Esophagus muscularis mucosa (tissue), 4 donors: ENCODE measurements at places on chromosomes 3 and 15. TPM values are rescaled to one million over a fixed set of nuclear protein-coding genes. Genes with fewer than 3 reads are reported as not detected.

- DNase-seq, result no peak
Observed at GRCh38 chr3:152339881-152340505, 71.3 kb downstream of the MBNL1 start.

- no peak for DNase-seq
Observed at GRCh38 chr3:189688262-189688661, 57.1 kb downstream of the TP63 start.

GRCh38 chr15:27743638-27744037, 355.5 kb downstream of the OCA2 start:
- DNase-seq, result peak; percentile 53

Gene GOLGA8J
- not detected for total RNA-seq

DNA sequence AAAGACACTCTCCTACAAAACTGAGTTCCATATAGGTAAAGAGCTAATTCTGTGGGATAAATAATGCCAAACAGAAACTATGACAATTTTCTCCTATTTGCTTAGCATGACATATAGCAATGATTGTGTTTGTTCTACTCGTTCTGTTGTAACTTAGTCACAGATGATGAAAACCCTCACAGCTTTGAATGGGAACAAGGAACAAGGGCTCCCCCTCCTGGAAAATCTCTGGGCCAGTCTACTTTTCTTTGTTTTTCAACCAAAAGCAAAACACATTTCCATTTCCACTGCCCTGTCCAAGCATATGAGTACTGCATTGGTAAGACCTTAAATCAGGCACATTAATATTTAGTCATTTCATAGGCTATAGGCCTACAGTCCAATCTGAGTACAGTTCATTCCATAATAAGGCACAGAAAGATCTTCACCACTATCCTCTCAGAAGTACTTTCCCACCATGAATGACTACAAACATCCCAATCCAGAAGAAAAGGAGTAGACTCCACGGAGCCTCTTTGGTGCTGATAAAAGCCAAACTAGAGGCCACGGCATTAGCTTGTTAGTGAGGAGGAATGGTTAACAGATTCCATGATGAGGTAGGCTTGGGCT, 67.1 kb downstream of the ATP8B4 start:
- DNase-seq, result no peak

Gene MNS1
- total RNA-seq, result 0.66 TPM

DNA sequence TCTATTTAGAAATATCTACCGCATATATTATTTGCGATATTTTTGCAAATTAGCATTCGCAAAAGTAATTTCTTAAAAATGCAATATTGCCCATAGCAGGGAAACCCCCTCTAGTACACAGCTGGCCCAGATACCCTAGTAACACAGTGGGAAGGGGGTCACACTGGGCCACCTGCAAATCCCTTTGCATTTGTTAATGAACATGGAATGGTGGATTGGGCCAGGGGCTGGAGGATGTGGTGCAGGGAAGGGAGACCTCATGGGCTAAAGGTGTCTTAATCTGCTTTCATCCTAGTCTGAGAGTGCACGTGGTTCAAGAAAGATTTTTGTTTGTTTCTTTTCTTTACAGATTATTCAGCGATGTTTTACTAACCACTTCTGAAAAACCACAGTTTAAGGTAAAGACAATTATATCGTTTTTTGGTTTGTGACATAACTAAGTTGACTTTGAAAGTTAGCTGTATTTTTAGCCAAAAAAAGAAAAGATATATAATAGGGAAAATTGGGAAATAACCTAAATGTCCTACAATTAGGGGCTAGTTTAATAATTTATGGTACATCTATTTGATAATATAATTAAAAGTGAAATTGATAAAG, 30.0 kb downstream of the PDHB start:
- DNase-seq, result no peak

Gene NR1I2
- not detected for total RNA-seq

Gene AADACL2
- total RNA-seq, result 0.33 TPM

GRCh38 chr3:129603991-129604749, 2.3 kb downstream of the PLXND1 start:
- DNase-seq, result no peak

Gene CCRL2
- 1.1 TPM for total RNA-seq

GRCh38 chr3:157752956-157753786, 250.0 kb upstream of the VEPH1 start:
- DNase-seq, result no peak

- no peak for DNase-seq
Observed at GRCh38 chr3:17850448-17850847, 108.0 kb upstream of the TBC1D5 start.

- DNase-seq, result no peak
Observed at GRCh38 chr15:45662375-45662774, 27.5 kb downstream of the SQOR start.

- DNase-seq, result no peak
Observed at GRCh38 chr15:57064033-57064432, 145.6 kb downstream of the TCF12 start.

Gene PP2D1
- not detected for total RNA-seq

DNA sequence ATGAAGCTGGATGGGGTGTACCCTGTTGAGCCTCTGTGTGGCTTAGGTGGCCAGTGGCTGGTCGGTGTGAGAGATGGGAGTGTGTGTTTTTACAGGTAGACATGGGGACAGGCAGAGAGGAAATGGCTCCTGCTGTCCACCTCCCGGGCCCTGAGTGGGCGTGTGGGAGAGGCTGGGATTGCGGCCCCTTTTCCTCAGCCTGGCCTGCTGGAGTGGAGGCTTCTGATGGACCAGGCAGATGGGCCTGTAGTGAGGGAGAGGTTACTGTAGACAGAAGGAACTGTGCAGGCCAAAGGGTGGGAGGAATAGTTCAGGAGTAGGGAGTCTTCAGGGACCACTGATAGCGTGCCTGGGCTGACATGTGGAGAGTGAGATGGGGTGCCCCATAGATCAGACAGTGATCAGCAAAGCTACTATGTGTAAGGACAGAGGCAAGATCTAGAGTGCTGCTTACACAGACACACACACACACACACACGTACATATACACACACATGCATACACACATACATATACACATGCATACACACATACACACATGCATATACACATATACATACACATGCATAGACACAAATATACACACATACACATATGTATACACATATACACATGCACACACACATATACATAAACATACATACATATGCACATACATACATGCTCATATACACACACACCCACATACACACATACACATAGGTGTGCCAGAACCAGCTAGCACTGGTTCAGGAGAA, 26.4 kb downstream of the ACAA1 start:
- no peak for DNase-seq

- no peak for DNase-seq
Observed at GRCh38 chr15:60568301-60568742, 89.4 kb upstream of the ICE2 start.

Gene SST
- total RNA-seq, result 2.0 TPM

Gene HEXA
- 54.5 TPM for total RNA-seq

Gene TIMP4
- total RNA-seq, result 48.0 TPM

GRCh38 chr15:94584833-94585244, 353.5 kb downstream of the MCTP2 start:
- no peak for DNase-seq

Gene SV2B
- total RNA-seq, result 2.1 TPM

GRCh38 chr3:119125742-119126504, 20.0 kb upstream of the TEX55 start:
- DNase-seq, result no peak

DNA sequence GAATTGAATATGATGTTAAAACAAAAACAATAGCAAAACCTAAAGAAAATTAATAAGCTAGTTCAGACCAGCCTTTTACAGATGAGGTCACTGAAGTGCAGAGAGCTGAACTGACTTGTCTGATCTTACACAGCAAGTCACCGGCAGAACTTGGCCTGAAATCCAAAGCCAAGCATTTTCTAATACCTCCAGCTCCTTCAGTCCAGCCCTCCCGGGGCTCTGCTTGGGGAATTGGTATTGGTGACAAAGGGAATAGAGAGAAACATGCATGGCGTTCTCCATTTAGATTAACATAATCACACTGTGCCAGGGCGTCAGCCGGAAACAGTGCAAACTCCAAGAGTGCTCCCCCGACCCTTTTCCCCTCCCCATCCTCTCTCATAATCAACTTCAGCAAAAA, 14.1 kb upstream of the ZSCAN2 start:
- DNase-seq, result no peak

DNA sequence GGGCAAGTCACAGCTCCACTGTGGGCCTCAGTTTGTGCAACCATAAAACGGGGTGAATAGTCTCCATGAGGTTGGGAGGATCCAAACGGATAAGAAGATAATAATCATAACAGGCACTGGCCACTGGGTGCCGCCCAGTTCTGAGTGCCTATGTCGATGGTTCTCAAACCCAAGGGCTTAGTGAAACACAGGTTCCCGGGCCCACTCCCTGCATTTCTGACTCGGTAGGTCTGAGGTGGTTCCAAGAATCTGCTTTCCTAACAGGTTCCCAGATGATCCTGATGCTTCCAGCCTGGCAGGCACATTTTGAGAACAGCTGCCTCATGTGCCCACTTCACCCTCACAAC, 21.2 kb downstream of the ALS2CL start:
- no peak for DNase-seq

GRCh38 chr3:128458746-128459460, 7.8 kb downstream of the DNAJB8 start:
- no peak for DNase-seq

Gene DLL4
- 6.8 TPM for total RNA-seq

DNA sequence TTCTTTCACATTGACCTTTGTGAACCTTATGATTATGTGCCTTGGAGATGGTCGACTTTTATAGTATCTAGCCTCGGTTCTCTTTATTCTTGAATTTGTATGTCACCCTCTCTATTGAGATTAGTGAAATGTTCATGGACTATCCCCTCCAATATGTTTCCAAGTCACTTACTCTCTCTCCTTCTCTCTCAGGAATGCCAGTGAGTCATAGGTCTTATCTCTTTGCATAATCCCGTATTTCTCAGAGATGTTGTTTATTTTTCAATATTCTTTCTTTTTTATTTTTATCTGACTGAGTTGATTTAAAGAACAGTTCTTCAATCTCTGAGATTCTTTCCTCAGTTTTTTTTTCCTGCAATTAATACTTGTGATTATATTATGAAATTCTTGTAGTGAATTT, 411.6 kb upstream of the CADM2 start:
- no peak for DNase-seq

GRCh38 chr3:157542711-157543500, 39.7 kb upstream of the VEPH1 start:
- no peak for DNase-seq

Gene HHATL
- not detected for total RNA-seq
